ENCODE measurements at places on chromosomes 7 and 10.

- no peak for DNase-seq
These were observed 124.8 kb downstream of the PHTF2 start for GRCh38 chr7:77923419-77923818.

DNA sequence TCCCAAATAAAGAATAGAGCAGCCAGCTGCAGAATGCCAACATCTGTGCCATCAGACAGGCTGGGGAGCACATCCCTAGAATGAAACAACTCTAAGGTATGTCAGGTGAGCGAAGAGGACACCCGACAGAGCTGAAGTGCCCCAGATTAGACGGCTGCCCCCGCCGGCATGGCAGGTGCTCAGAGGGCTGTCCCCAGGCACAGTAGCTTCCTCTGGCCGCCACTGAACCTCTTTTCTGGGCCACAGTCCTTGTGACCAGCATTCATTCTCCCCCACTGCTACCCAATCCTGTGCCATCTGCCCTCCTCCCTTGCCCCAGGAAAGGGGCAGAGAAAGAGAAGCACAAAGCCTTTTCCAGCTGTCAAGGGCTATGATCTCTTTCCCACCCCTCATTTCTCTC is 41.7 kb downstream of the RGS10 start:
- DNase-seq, result no peak

- DNase-seq, result no peak
These were observed 111.1 kb downstream of the EBF3 start for GRCh38 chr10:129852829-129853561.

GRCh38 chr10:116274064-116274904 is 1.3 kb upstream of the GFRA1 start:
- DNase-seq, result no peak

DNA sequence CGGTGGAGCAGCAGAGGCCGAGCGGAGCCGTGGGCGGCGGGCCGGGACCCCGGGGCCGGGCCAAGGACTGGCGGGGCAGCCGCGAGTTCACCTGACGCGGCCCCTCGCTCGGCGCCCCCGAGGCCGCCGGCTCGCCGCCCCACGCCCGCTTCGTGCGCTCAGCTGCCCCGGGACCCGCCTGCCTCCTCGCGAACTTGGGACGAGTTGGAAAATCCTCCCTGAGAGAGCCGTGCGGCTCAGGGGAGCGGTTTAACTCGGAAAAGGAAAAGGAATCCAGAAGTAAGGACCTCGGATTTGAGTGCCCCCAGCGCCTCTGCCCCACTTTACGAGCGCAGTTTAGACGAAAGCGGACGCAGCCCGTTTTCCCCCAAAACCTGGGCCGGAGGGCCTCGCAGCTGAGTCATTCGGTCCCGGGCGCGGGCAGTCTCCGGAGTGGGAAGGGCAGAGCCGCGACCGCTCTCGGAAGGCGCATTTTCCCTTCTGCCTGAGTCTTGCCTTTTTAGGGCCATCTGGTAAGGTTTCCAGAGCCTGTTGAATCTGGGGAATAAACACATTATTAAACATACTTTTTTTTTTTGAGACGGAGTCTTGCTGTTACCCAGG is 744 bp downstream of the CREM start:
- peak; percentile 74 for DNase-seq

DNA sequence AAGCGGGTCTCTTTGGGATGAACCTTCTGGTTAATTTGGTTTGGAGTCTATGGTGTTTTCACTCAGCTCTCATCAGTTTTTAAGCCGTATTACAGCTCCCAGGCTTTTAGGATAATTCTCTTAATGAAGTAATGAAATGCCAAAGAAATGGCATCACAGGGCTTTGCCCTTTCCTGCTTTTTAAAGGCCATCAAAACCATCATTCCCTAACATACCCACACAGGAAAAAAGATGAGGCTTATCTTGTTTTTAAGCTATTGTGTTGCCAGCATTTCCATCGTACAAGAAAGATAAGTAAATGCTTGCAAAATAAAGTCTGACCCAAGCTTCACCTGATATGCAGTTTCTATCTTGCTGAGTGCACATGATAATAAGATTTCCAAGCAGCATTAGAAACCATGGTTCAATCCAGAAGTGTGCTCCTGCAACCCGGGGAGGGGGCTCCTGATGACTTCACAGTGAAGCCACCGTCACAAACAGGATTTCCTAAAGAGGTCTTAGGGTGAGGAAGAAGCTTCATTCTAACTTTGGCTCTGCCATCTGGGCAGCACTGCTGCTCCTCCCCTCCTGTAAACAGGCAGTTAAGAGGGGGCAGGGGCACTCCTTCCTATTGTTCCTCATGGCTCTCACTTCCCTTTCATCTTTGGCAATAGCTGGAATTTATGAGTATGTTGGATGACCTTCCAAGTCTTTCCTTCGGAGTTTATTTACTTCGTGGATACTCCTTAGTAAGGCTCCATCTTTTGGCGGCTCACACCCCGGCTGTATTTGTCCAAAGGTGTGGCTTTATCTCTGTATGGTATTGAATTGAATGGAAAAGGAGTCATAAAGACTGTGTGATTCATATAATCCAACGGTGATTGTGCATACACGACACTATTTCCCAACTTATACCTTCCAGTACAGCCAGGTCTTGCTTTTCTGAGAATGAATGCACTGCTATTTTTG is 55.2 kb upstream of the FAM133B start:
- DNase-seq, result no peak

GRCh38 chr7:132078891-132079735 is 497.2 kb downstream of the PLXNA4 start:
- no peak for DNase-seq

GRCh38 chr7:27248427-27248806 is 5.8 kb downstream of the EVX1 start:
- DNase-seq, result no peak

GRCh38 chr10:30313579-30314350 is 35.3 kb downstream of the MTPAP start:
- no peak for DNase-seq

DNA sequence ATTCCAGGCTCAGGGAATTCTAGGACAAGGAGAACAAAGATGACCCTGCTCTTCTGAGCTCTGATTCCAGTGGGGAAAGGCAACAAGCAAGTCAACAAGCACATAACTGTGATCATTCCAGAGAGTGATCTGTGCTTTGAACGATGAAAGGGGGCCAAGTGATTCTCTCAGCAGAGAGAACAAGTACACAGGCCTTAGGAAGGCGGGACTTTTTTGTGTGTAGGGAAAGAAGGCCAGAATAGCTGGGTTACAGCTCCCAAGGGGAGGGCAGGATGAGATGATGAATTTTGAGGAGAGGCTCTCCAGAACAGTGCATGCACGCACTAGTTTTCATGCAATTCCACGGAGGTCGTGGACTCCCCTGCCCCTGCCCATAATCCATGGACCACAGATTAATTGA is 565.2 kb downstream of the SDK1 start:
- no peak for DNase-seq

GRCh38 chr10:42428534-42428933 is 209.8 kb downstream of the ZNF33B start:
- DNase-seq, result peak; percentile 52

DNA sequence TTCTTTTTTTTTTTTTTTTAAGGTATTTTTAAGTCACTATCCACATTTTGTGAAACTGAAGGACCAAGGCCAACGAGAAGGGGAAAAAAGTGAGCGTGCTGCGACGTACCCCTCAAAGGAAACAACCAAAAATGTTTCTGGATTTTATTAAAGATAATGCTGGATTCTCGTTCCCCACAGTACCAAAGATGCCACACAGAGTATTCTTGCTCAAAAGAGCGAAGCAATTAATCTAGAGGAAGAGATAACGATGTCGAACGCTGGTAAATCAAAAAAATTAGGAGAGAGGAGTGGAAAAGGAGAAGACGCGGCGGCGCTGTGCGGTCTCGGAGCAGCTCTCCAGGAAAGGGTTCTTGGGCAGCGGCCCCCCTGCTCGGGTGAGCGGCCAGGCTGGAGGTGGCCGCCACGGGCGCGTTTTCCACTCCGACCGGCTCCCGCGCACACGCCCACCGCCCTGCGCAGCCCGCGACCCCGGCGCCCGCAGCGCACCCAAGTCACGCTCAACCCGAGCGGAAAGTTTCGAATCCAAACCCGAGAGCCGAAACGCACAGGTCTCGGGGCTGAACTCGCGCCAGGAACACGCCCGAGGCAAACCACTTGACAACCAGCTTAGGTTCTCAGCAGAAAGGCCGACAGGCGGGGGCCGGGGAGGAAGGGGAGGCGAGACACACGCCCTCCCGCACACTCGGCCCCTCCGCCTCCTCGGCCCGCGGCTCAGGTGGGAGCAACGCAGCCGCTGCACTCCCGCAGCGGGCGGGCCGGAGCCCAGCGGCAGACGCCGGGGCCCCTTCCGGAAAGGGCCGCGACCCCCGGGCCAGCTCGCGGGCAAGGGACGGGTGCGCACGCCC is 989 bp downstream of the SRPK2 start:
- DNase-seq, result peak; percentile 73

- DNase-seq, result peak; percentile 90
These were observed 1.3 kb upstream of the SP4 start for GRCh38 chr7:21426286-21427181.

DNA sequence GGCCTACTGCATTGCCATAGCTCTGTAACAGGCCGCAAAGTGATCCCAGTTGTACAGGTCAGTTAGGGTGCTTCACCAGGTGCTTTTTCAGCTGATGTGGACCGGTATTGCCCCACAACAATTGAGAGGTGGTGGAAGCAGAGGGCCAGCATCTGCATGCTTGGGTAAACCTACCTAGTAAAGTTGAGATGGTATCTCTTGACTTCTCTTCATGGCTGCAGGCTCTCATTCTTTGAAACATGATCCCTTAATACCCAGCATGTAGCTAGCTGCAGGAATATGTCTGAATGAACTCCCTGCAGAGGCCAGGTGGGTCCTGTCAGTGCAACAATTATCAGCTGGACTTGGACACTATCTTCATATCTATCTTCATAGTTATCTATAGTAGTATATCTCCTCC is 60.7 kb upstream of the CCDC6 start:
- DNase-seq, result peak; percentile 96

GRCh38 chr10:109591601-109592000 is 331.7 kb downstream of the XPNPEP1 start:
- no peak for DNase-seq

DNA sequence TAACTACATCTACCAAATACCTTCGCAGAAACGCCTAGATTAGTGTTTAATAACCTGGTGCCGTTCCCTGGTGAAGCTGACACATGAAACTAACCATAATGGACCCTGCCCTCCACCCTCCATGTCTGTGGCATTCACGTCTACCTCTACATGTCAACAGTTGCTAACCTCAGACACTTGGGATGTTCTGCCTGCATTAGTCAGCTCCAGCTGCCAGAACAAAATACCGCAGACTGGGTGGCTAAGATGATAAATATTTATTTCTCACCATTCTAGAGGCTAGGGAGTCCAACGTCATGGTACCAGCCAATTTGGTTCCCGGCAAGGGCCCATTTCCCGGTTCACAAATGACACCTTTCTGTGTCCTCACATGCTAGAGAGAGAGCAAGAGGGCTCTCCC is 118.5 kb upstream of the CHST15 start:
- peak; percentile 67 for DNase-seq

- DNase-seq, result peak; percentile 25
These were observed 61.5 kb downstream of the HYCC1 start for GRCh38 chr7:22952306-22953015.

- DNase-seq, result no peak
These were observed 2.8 kb downstream of the SP8 start for GRCh38 chr7:20783700-20784387.

GRCh38 chr7:21867226-21867625 is 78.5 kb downstream of the CDCA7L start:
- no peak for DNase-seq

DNA sequence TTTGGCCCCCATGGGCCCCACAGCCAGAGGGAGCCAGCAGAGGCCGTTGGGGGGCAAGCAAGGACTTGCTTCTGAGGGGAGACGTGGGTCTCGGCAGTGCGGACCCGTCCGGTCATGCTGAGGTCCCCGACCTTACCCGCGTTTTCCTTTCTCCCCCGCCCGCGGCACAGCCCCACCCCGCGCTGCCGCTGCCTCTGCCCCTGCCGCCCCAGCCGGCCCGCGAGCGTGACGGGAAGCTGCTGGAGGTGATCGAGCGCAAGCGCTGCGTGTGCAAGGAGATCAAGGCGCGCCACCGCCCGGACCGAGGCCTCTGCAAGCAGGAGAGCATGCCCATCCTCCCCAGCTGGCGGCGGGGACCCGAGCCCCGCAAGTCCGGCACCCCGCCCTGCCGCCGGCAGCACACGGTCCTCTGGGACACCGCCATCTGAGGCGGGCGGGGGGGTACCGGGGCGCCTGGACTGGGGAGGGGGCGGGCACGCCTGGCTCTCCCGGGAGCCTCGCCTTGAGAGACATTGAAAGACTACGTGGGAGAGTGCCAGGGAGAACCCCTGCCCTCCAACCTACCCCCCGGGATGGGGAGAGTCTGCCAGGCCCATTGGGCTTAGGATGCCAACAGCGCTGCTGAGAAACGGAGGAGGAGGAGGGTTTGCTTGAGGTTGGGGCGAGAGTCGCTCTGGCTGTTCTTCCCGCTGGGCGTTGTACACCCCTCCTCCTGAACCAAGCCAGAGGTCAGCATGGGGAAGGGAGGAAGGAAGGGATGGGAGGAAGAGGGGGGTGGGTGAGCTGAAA is 9.9 kb downstream of the NYAP1 start:
- peak; percentile 31 for DNase-seq

GRCh38 chr7:91034459-91035368 is 229.5 kb upstream of the FZD1 start:
- DNase-seq, result peak; percentile 60

DNA sequence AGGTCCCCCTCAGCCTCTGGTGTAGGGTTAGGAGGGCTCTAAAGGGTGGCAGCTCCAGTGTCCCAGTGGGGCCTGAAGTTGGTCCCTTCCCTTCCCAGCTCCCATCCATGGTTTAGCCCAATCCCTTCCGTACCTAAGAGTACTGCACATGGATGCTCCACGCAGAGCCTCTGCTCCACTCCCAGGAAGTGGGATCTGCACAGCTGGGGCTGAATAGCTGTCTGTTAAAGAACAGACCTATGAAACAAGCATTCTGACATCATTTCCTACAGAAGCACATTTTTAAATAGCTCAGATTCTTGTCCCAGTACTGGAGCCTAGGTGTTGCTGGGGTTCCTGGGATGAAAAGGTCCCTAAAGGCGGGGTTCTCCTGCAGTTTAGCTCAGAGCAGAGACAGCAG is 135.9 kb downstream of the ZMYND11 start:
- no peak for DNase-seq

All from trophoblast cell (in vitro differentiated cells and primary cell).